ENCODE measurements at places on chromosomes 16 and 17.
A peak's percentile ranks its signal among the peaks of the same experiment; 100 is the strongest.

GRCh38 chr16:12530302-12530701 is 273.4 kb downstream of the CPPED1 start:
- DNase-seq: no peak

DNA sequence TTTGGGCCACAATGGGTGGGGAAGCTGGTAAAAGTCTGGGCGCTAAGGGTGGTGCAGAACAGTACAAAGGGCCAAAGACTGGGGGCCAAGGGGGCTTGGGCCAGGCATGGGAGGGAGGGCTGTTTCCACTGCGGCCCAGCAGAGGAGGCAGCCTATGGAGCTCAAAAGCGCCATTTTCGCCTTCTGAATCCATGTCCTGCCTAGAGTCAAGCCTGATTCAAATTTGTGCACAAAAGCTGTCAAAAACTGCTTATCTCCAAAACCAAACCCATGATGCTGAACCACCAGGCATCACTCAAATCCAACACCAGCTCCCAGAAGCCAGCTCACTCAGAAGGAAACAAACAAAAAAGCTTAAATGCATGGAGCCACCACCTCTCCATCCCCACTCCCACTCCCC is 16.0 kb downstream of the COG7 start:
- DNase-seq: no peak

DNA sequence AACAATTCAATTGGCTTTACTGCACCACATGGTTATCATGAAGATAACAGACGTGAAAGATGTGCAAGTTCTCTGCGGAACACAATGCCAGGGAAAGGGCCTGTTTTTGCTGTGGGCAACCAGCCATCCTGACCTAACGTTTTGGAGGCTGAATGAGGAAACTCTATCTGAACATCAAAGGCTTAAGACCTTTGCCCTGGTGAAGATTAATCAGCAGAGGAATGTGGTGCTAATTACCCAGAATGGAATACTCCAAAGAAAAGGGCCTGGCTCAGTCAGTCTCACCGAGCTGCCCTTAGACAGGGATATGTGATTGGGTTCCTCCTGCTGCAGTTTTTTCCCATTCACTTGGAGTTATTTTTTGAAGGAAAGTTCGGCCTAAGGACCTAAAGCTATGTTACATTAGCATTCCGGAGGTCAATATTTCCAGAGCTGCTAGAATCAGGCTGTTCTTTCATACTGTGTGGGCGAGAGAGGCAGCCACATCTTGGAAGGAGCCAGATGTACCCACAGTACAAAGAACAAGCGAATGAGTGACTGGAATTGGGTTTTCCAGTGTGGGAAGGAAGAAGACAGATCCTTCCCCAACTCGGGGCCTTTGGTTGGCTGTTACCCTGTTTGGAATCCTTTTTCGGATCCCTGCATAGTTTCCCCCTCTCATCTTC is 15.5 kb downstream of the ASIC2 start:
- DNase-seq: no peak

- DNase-seq: no peak
Observed at GRCh38 chr17:47686664-47687327, 7.2 kb upstream of the TBKBP1 start.

GRCh38 chr17:65856865-65857264 is 295.4 kb upstream of the AXIN2 start:
- no peak for DNase-seq

DNA sequence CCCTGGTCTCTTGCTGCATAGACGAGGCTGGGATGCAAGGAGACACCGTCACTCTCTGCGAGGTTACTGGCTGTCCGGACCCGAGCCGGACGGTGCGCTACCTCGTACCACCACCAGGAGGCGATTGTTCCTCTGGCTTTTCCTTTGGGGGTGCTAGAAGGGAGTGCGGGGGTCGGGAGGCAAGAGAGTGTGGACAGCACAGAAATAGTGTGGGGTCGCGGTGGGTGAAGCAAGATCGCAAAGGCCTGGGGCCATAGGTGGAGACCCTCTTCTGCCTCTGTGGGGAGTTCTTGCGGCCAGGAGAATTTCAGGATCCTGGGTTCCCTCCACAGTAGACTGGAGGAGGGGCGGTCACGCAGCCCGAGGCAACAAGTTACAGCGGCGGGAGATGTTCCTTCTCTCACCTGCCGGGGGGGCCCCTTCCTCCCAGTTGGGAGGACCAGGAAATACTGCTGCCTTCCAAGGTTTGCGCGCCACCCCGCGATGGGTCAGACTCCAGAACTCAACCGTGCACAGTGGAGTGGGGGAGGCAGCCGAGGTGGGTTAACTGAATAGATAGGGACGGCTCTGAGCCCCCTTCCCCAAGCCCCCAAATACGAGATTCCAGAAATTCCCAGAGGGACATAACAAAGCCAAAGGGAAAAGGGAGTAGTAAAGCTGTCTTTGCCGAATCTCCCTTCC is 6.9 kb downstream of the PHOSPHO1 start:
- peak; percentile 34 for DNase-seq

DNA sequence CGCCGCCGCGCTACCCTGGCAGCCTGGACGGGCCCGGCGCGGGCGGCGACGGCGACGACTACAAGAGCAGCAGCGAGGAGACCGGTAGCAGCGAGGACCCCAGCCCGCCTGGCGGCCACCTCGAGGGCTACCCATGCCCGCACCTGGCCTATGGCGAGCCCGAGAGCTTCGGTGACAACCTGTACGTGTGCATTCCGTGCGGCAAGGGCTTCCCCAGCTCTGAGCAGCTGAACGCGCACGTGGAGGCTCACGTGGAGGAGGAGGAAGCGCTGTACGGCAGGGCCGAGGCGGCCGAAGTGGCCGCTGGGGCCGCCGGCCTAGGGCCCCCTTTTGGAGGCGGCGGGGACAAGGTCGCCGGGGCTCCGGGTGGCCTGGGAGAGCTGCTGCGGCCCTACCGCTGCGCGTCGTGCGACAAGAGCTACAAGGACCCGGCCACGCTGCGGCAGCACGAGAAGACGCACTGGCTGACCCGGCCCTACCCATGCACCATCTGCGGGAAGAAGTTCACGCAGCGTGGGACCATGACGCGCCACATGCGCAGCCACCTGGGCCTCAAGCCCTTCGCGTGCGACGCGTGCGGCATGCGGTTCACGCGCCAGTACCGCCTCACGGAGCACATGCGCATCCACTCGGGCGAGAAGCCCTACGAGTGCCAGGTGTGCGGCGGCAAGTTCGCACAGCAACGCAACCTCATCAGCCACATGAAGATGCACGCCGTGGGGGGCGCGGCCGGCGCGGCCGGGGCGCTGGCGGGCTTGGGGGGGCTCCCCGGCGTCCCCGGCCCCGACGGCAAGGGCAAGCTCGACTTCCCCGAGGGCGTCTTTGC is 3.1 kb downstream of the HIC1 start:
- no peak for DNase-seq

- no peak for DNase-seq
Observed at GRCh38 chr16:79247386-79247785, 353.2 kb downstream of the MAF start.

GRCh38 chr17:67058036-67058435 is 13.7 kb downstream of the CACNG1 start:
- no peak for DNase-seq

DNA sequence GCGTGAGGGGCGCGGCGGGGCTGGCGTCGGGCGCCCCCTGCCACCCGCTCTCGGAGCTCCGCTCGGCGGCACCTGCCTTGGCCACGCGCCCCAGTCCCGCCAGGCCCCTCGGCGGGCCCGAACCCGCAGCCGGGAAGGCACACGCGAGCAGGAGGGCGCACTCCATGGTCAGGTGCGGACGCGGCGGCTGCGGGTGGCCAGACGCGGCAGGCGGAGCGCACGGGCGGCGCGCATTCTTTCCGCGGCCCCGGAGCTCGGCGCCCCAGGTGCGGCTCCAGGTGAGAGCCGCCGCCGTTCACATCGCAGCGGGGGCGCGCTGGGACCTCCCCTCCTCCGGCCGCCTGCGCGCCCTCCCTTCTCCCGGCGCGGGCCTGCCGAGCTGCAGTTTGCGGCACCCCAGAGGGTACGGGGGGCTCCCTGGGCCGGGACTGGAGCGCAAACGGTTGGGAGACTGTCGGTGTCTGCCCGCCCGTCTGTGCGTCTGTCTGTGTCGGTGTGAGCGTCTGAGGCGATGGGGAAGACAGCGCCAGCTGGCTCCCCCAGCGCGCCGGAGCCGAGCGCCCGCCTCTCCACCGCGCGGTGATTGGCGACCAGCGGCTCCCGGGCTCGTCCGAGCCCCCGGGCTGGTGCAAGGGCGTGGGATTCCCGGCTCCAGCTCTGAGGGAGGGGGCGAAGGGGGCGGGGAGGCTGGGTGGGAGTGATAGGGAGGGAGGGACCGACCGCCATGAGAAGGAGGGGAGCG is at the start of gene ADAMTS18:
TSS of gene ADAMTS18 (minus strand) at position 505 of the 742 bp plus-strand sequence. CDS start at position 166, 339 bp downstream.
- DNase-seq: no peak

- no peak for DNase-seq
Observed at GRCh38 chr16:19654147-19654546, 63.9 kb downstream of the KNOP1 start.

DNA sequence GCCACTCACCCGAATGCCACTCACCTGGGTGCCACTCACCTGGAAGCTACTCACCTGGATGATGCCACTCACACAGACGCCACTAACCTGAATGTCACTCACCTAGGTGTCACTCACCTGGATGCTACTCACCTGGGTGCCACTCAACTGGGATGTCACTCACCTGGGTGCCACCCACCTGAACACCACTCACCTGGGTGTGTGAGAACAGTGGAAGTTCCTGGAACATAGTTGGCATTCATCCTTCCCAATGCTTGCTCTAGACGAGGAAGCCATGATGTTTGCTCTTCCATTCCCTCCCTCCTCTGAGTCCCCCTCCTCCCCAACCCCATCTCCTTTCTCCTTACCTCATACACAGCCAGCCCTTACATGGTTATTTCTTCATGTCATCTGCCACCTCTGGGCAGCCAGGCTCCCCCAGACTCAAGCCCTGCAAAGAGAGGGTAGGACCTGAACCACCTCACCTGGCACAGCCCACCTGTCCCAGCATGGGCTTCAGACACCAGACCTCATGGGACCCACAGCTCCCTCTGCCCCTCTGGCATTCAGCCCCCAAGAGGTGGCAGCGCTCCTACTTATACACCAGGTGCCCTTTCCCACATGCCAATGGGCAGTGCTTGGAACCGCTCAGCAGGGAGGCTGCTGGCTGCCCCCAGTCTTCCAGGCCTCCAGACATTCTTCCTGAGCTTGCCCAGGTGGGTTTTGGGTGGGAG is 171.8 kb upstream of the FOXF1 start:
- peak; percentile 21 for DNase-seq

GRCh38 chr16:54240271-54241129 is 46.1 kb downstream of the IRX3 start:
- peak; percentile 28 for DNase-seq

DNA sequence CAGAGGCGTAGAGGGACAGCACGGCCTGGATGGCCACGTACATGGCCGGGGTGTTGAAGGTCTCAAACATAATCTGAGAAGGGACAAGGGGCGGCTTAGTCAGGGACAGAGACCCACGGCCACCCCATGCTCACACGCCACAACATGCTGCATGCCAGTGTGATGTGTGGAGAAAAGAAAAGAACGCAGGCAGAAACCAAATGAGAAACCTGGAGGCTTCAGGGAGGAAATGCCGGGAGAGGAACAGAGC is 1.1 kb downstream of the ACTG1 start:
- peak; percentile 40 for DNase-seq

GRCh38 chr17:36610474-36610873 is 9.1 kb downstream of the MRM1 start:
- DNase-seq: no peak

DNA sequence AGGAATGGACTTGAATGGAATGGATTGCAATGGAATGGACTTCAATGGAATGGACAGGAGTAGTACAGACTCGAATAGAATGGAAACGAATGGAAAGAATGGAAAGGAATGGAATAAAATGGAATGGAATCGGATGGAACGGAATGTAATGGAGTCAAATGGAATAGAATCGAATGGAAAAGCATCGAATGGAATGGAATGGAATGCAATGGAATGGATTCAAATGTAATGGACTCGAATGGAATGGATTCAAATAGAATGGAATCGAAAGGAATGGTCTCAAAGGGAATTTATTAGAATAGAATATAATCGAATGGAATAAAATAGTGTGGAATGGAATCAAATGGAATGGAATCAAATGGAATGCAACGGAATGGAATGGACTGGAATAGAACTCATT is 484.9 kb upstream of the WSB1 start:
- no peak for DNase-seq

- peak; percentile 71 for DNase-seq
Observed at GRCh38 chr16:3008690-3009037, 4.1 kb upstream of the CLDN9 start.

DNA sequence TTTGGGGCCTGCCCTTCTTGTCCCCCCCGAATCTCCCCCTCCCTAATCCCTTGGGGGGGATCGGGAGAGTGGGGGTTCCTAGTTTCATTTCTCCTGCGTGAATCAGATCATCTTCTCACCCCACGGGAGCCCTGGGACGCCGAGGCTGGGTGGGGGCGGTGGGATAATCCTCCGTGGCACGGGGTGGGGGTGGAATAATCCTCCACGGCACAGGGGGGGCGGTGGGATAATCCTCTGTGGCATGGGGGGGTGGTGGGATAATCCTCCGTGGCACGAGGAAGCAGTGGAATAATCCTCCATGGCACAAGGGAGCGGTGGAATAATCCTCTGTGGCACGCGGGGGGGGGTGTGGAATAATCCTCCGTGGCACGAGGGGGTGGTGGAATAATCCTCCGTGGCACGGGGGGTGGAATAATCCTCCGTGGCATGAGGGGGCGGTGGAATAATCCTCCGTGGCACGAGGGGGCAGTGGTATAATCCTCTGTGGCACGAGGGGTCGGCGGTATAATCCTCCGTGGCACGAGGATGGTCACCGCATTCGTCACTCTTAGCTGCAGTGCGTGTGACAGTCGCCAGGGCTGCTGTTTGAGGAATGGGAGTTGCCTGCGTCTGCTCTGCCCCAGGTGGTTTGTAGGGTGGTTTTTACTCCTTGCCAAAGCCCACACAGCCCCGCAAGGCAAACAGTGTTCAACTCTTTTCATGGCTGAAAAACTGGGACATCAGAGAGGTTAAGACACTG is 156.9 kb downstream of the LAT start:
- no peak for DNase-seq

GRCh38 chr16:27426423-27427408 is 24.7 kb downstream of the IL21R start:
- DNase-seq: peak; percentile 86

DNA sequence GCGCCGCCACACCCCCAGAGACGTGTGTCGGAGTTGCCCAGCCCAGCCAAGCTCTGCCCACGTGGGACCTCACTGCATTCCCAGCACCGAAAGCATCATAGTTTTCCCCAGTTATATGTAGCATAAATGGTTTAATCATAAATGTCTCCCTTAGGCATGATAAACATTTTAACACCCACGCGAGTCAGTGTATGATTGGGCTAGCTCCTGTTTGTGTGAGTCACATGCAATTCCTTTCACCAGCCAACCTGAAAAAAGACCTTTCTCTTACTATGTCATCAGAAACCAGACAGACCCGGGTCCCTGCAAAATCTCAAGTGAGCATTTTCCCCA is 9.2 kb downstream of the TAF1C start:
- DNase-seq: no peak

- DNase-seq: no peak
Observed at GRCh38 chr16:12390644-12391043, 413.0 kb downstream of the CPPED1 start.
